ENCODE measurements at places on chromosomes 7 and 10.

- no peak for DNase-seq
Observed at GRCh38 chr7:78296046-78296597, 497.5 kb downstream of the PHTF2 start.

DNA sequence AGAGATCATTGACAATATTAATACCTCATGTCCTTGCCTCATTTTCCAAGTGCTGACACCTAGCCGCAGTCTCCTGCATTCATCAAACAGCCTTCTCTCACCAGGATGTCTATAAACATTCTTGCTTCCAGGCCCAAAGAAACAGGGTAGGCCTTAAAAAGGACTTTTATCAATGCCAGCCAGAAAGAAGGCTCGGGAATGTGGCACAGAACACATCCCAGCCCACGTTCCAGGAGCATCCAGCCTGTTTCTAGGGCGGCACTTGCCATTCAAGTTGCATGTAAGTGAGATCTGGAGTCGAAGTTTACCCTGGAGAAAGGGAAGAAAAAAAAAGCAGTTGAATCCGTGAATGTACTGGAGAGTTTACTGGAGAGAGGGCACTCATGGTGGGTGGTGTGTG lies 1083.1 kb downstream of the KCNMA1 start:
- no peak for DNase-seq

GRCh38 chr10:98293550-98294269 lies 25.7 kb upstream of the LOXL4 start:
- DNase-seq = no peak

GRCh38 chr7:47088329-47089067 lies 493.4 kb downstream of the TNS3 start:
- DNase-seq = peak; percentile 77

GRCh38 chr10:69406302-69406811 lies 10.4 kb downstream of the TACR2 start:
- DNase-seq = no peak

- DNase-seq = no peak
Observed at GRCh38 chr10:132685921-132686680, 99.8 kb downstream of the NKX6-2 start.

- no peak for DNase-seq
Observed at GRCh38 chr7:74364061-74364460, 74.9 kb downstream of the CLIP2 start.

DNA sequence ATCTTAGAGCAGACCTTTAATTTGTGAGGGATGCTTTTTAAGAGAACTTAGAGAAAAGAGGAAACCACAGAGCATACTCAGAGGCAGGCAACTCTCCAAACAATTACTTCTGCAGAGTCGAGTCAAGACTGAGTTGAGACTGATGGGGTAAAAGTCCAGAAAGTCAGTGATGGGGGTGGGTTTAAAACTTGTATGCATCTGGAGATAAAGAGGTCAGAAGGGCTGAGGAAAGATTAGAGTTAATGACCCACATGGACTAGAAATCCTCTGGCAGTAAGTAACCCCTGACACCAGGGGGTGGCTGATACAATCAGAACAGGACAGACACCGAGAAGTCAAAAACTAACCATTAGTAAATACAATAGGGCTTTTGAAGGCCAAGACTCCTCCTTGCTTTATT lies 42.4 kb upstream of the SEPTIN7 start:
- DNase-seq = no peak

- DNase-seq = no peak
Observed at GRCh38 chr7:154598396-154598795, 404.5 kb downstream of the PAXIP1 start.

DNA sequence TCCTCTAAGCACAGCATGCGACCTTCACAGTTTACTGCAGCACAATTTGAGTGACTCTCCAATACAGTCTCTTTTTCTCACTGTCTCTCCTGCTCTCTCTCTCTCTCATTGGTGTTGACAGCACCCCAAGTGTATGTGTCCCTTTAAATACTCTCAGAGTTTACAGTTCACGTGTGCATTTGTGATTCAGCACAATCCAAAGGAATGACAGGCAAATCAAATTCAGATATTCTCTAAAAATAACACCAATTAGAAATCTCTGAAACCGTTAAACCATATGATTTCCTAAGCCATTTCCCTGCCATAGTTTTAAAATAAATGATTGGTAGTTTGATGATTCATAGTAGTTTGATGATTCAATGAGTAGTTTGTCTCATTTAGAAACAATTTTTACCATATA lies 104.0 kb upstream of the GAD2 start:
- DNase-seq = no peak

DNA sequence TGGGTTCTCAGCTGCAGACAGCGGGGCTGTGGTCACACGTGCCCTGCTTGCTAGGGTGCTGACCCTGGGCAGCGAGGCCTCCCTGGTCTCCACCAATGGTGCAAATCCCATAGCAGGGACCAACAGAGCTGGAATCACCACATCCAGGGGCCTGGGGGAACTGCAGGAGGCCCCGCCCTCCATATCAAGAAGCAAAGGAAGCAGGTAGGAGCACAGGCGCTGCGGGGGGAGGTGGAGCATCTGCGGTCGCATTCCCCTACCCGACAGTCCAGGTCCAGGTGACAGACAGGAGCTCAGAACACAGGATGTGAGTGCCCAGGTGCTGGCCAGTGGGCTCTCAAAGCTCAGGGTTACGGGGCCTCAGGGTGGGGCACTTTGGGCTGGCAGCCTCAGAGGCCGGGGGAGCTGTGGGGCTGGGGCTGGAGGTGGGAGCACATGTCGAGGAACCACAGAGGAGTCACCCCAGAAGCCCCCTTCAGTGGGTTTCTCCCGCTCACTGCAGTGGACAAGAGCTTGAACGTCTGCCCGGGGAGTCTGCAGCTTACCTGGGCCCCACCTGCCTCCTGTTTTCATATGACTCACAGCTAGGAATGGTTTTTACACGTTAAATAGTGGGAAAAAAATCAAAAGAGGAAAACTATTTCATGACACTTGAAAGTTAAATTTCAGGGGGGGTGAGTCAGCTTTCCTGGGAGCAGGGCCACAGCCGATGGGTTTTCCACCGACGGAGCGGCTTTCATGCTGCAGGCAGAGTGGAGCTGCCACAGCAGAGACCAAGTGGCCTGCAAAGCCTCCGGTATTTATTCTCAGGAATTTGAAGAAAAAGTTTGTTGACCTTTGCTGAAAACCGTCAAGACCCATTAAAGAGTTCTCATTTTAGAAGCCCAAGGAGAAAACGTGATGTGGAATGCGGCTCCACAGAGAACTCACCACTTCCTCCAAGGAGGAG lies 148.7 kb upstream of the PPP2R2D start:
- no peak for DNase-seq

GRCh38 chr7:27240015-27240731 lies 2.4 kb upstream of the EVX1 start:
- DNase-seq = peak; percentile 46
